A549 treated with RU486 at 1 μM for 4 hours (cell line): ENCODE measurements at places on chromosomes 2 and 18. TPM values are rescaled to one million over a fixed set of nuclear protein-coding genes. Genes with fewer than 3 reads are reported as not detected.

SH2D6 gene
- total RNA-seq = 0.46 to 1.6 TPM (median 0.55 TPM) in 5 replicates

GPR45 gene
- not detected in 5 replicates for total RNA-seq

AGXT gene
- total RNA-seq = not detected in 5 replicates

TUBA3D gene
- 0.17 TPM in 1 of 5 replicates, not detected in the others for total RNA-seq

PRKAG3 gene
- not detected in 5 replicates for total RNA-seq

TYMS gene
- total RNA-seq = 154 to 183 TPM (median 172 TPM) in 5 replicates

SP5 gene
- total RNA-seq = 0.05 TPM in 1 of 5 replicates, not detected in the others

LRP2 gene
- not detected in 5 replicates for total RNA-seq

CNPPD1 gene
- total RNA-seq = 33.7 to 47.7 TPM (median 45.3 TPM) in 5 replicates

LYPD1 gene
- total RNA-seq = 12.7 to 20.4 TPM (median 15.6 TPM) in 5 replicates

CDK15 gene
- not detected in 5 replicates for total RNA-seq

SERPINB3 gene
- total RNA-seq = 0.09 to 0.21 TPM (median 0.14 TPM) in 3 of 5 replicates, not detected in the others

RDH14 gene
- 36.9 to 43.9 TPM (median 39.6 TPM) in 5 replicates for total RNA-seq

IFIH1 gene
- total RNA-seq = 0.89 to 2.0 TPM (median 1.1 TPM) in 5 replicates

MYCN gene
- total RNA-seq = not detected in 5 replicates

SLC20A1 gene
- total RNA-seq = 125 to 144 TPM (median 138 TPM) in 5 replicates

ZNF516 gene
- total RNA-seq = 2.6 to 4.5 TPM (median 3.1 TPM) in 5 replicates

SLC66A3 gene
- 29.0 to 43.0 TPM (median 37.1 TPM) in 5 replicates for total RNA-seq

RBBP8 gene
- 22.5 to 34.1 TPM (median 24.5 TPM) in 5 replicates for total RNA-seq
